ENCODE measurements at places on chromosomes 4 and X.

- DNase-seq: no peak
Measured at GRCh38 chr4:184007891-184008290, 102.8 kb downstream of the STOX2 start.

DNA sequence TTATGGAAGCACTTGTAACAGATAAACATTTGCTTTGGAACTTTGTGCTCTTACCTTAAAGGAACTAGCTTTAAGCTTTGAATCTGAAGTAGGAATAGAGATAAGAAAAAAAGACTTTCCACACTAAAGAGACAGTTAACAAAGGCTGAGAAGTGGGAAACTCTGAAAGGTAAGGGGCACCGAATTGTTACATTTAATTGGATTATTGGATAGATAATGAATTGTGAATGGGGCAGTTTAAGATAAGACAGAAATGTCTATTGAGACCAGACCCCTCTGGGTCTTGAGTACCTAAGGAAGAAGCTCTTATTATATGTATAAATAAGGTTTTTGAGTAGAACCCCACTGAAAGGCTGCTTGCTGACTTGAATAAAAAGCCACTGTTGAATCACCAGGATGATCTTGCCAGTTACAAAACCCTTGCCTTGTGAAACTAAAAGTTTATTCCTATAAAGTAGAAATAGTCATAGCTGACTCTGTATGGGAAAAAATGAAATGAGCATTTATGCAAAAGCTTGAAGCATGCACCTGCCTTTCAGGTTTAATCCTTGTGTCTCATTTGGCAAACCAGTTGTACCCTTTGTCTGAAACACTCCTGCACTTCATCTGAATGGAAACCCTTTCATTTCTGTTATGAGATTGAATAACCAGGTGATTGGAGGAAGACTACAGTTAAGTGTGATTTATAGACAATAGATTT is 423.2 kb downstream of the RPA4 start:
- DNase-seq: no peak

- DNase-seq: no peak
Measured at GRCh38 chr4:146477054-146477453, 44.7 kb downstream of the SLC10A7 start.

DNA sequence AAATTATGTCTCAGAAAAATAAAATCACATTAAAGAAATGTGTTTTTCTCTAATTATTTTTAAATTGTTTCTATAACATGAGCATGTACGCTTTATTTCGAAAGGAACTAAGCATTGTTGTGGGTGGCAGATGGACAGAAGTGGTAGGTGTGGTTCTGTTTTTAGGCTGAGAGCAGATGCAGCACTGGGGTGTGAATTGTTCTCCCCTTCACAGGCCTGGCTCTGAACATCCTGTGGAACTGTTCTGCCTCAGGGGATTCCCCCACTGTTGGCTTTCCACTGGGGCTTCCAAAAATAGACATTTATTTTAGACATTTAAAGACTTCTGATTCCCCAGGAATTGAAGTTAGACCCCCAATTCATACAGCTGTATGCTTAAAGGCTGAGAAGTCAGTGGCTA is 41.9 kb upstream of the PDHA2 start:
- DNase-seq: no peak

GRCh38 chrX:857376-857775 is 226.8 kb downstream of the SHOX start:
- DNase-seq: no peak

- DNase-seq: no peak
Measured at GRCh38 chr4:112968451-112969159, 80.8 kb upstream of the ANK2 start.

- no peak for DNase-seq
Measured at GRCh38 chr4:78667325-78667724, 108.8 kb upstream of the BMP2K start.

DNA sequence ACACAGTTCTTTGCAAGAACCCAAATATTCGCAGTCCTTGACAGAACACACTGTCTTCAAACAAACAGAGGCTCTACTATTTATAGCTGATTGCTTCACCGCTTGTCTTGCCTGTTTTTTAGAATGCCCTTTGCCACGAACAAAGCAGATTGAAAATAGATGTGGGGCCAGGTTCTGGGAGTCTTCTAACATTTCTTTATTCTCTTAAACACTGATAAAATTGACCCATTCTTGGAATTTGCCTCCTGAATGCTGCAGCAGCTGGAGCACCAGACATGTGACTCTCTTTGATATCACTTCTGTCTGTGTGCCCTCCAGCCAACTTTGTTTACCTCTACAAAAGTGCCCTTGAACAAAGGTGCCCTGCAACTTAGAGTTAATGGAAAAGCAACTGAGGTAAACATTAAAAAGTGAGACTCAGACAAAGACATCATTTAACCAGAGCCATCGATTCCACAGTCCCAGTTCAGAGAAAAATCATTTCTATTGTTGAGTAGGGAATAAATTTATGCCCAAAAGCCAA is 64.2 kb upstream of the SPP1 start:
- no peak for DNase-seq

DNA sequence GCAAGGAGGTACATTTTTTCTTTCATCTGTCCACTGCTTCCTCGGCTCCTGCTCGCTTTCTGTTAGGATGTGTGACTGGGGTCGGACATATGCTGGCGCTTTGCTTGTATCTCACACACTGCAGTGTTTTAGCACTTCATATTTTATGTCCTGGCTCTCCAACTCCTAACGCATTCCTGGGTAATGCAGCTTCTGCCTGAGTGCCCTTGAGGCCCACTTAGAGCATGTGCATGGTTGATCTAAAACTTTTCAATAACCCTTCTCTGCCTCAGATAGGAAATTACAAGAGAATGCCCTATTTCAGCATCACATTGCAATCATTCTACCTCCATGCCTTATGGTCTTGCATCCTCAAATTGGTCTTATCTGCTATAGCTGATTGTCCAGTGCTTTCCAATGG is 65.3 kb downstream of the NEIL3 start:
- no peak for DNase-seq

GRCh38 chr4:25233194-25233593 is 639 bp upstream of the PI4K2B start:
- no peak for DNase-seq

- no peak for DNase-seq
Measured at GRCh38 chrX:136627409-136627808, 20.5 kb upstream of the CD40LG start.

DNA sequence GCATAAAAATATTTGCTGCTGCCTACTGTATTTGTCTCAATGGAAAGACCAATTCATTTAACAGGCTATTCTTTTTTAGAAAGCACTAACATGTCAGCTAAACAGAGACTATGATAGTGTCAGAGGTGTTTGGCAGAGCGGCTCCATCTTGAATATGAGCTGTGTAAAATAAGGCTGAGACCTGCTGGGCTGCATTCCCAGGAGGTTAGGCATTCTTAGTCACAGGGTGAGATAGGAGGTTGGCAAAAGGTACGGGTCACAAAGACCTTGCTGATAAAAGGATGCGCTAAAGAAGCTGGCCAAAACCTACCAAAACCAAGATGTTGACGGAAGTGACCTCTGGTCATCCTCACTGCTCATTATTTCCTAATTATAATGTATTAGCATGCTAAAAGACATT is 41.8 kb downstream of the NPY5R start:
- DNase-seq: no peak

- DNase-seq: no peak
Measured at GRCh38 chr4:138262030-138262429, 19.9 kb upstream of the SLC7A11 start.

GRCh38 chr4:23768541-23768940 is 121.3 kb downstream of the PPARGC1A start:
- no peak for DNase-seq

GRCh38 chr4:190014771-190015537 is 12.1 kb downstream of the FRG2 start:
- DNase-seq: no peak

DNA sequence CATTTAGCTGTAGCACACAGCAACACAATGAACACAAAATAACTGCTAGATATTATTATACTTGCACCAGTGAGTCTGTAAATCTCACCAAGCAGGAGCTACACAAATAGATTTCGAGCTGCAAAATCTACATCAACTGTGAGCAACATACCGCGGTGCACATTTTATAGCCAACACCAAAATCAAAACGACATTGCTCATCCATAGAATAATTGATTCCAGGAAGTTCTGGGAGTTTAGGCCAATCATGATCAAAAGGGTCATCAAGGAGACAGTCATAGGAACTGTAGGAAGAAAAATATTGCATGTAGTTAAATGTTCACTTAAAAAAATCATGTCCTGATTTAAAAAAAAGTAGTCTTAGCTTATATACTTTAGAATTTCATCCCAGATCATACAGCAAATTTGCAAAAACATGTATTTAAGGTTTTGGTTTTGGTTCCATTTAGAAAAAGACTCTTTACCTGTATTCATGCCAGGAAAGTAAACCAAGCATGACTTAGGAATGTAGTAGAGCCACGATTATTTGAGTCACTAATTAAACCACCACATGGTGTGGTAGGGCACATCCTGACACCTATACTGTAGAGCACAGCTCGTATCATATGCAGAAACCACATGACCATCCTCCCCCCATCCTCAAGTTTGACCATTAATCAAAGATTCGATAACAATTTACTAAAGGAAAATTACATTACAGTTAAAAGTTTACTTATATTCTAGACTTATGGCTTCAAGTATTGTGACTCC is 250.4 kb downstream of the ADAMTS3 start:
- no peak for DNase-seq

All from NCI-H446 (cell line).